ENCODE measurements at places on chromosomes 11 and 22. TPM values are rescaled to one million over a fixed set of nuclear protein-coding genes. Genes with fewer than 3 reads are reported as not detected.

Gene AP1B1
- 105 TPM for total RNA-seq

- no peak for DNase-seq
Measured at GRCh38 chr22:24807284-24807950, 1.4 kb downstream of the SGSM1 start.

- DNase-seq, result no peak
Measured at GRCh38 chr11:46229230-46229629, 48.2 kb upstream of the CREB3L1 start.

- DNase-seq, result no peak
Measured at GRCh38 chr22:28175730-28176492, 256.9 kb upstream of the PITPNB start.
